ENCODE measurements at places on chromosomes 7 and 10. TPM values are rescaled to one million over a fixed set of nuclear protein-coding genes. Genes with fewer than 3 reads are reported as not detected.

Gene TMEM184A
- total RNA-seq: 12.1 TPM

Gene PHKG1
- total RNA-seq: not detected

Gene POLR2J2
- not detected for total RNA-seq

Gene CALHM3
- not detected for total RNA-seq

Gene ECHDC3
- 15.6 TPM for total RNA-seq

Gene TSPAN33
- 1.8 TPM for total RNA-seq

- DNase-seq: no peak
Measured at GRCh38 chr10:12658526-12658925, 309.2 kb downstream of the CAMK1D start.

DNA sequence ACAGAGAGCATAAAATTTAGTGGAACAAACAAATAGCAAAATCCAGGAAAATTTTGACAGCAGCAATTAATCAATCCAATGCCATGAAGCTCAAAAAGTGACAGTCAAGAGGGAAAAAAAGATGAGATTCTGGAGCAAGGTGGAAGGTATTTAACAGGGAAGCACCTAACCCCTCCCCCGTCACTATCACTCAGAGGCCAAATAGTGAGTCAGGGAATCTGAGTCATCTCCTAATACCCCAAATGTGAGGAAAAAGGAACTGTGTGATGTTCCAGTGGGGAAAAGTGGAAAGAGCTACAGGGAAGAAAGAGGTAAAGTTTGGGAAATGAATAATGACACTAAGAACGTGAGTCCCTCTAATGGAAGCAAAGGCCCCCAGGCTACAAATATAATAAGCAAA lies 113.2 kb upstream of the PHF14 start:
- DNase-seq: no peak

GRCh38 chr7:35749556-35749955 lies 51.3 kb upstream of the SEPTIN7 start:
- DNase-seq: peak; percentile 71

GRCh38 chr7:32047075-32047474 lies 23.1 kb downstream of the PDE1C start:
- no peak for DNase-seq

DNA sequence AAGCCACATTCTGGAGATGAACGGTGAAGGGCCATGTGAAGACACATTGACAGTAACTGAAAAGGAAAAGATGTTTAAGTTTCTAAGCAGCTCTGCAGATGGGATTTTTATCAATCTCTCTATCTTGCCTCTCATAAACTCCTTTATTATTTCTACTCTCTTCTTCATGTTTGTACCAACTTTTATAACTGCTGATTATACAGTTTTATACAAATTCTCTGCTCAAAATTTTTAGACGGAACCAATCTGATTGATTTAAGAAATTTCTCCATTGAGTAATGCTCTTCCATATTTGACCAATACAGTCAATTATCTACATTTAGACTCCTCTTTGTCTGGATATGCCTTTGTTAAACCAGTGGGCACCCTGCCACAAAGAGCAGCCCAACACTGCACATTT lies 31.7 kb downstream of the TFPI2 start:
- no peak for DNase-seq

DNA sequence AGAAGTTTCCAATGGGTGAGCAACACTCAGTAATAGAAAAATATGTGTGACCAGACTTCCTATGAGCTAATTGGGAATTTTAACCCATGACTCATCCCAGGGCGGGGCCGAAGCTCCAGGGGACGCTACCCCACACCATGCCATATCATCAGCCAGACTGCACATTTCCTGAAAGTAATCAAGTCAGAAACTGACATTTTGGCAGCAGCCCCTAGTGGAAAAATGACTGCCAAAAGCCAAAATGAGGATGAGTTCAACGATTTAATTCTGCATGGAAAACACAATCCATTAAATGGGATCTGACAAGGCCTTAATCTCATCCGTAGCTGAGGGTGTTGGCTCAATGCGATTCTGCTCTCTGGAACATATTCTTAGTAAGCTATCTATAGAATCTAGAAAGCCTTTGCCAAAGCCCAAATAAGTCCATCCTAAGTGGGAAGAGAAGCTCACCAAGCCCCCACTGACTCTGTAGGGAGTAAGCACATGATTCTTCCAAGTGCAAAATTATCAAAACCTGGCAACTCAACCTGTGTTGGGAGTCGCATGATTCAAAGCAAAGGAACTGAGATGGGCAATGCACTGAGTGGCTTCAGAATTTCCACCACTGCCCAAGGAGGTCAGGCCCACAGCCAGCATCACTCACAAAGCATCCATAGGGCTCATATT lies 93.1 kb upstream of the PDE1C start:
- DNase-seq: no peak

DNA sequence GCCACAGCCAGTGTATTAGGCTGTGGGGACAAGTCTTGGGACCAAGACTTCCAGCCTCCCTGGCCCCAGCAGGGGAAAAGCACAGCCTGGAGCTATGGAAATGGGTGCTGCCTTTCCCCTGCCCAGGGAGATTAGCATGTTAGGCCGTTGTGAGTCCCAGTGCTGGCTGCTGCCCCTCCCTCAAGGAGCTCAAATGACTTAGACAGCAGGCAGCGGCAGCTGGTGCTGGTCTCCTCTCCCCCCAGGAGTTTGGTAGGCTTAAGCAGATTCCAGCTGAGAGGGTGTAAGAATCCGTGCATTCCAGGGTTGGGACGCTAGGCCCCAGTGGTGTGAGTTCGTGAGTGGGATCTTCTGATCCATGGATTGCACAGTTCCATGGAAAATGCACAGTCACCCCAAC lies 301.5 kb upstream of the PHF14 start:
- no peak for DNase-seq

GRCh38 chr10:132447446-132448247 lies 50.6 kb downstream of the PWWP2B start:
- peak; percentile 84 for DNase-seq

DNA sequence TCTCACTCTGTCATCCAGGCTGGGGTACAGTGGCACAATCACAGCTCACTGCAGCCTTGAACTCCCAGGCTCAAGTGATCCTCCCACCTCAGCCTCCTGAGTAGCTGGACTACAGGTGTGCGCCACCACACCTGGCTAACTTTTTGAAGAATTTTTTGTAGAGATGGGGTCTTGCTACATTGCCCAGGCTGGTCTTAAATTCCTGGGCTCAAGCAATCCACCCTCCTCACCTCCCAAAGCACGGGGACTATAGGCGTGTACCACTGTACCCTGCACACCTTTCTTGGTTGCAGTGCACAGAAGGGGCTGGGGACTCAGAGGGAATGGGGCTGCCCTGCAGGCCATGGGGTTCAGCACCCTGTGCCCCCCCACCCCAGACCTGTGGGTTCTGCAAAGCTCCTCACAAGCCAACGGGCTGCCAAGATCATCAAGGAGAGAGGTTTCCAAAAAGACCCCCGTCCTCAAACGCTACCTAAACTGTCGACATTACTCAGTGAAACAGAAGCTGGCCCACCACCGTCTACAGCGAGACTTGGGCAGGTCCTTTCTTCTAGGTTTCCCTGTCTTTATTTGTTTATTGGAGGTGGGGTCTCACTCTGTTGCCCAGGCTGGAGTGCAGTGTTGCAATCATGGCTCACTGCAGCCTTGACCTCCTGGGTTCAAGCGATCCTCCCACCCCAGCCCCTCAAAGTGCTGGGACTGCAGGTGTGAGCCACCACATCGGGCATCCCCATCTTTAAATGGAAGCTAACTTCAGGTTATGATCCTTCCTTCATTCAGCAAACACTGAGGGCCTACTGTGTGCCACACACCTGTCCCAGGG lies 26.6 kb upstream of the ELFN1 start:
- DNase-seq: no peak

GRCh38 chr7:69657985-69658384 lies 59.7 kb downstream of the AUTS2 start:
- DNase-seq: no peak

DNA sequence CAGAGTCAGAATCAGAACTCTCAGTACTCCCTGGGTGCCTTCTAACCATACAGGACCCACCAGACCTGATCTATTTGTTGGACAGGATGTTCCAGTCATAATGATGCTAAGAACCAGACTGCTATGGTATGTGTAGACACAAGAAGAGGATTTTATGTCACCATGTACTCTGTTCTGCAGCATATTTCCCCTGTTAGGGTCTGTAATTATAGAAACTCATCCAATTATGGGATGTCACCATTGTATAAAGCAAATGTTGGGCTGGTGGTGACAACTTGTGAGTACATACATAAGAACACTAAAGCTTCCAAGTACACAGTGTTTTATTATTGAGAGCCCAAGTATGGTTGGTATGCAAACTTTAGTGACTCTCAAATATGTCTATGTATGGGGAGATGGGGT lies 67.1 kb upstream of the AGBL3 start:
- DNase-seq: no peak

- DNase-seq: no peak
Measured at GRCh38 chr10:11612021-11613001, 861 bp upstream of the USP6NL start.

DNA sequence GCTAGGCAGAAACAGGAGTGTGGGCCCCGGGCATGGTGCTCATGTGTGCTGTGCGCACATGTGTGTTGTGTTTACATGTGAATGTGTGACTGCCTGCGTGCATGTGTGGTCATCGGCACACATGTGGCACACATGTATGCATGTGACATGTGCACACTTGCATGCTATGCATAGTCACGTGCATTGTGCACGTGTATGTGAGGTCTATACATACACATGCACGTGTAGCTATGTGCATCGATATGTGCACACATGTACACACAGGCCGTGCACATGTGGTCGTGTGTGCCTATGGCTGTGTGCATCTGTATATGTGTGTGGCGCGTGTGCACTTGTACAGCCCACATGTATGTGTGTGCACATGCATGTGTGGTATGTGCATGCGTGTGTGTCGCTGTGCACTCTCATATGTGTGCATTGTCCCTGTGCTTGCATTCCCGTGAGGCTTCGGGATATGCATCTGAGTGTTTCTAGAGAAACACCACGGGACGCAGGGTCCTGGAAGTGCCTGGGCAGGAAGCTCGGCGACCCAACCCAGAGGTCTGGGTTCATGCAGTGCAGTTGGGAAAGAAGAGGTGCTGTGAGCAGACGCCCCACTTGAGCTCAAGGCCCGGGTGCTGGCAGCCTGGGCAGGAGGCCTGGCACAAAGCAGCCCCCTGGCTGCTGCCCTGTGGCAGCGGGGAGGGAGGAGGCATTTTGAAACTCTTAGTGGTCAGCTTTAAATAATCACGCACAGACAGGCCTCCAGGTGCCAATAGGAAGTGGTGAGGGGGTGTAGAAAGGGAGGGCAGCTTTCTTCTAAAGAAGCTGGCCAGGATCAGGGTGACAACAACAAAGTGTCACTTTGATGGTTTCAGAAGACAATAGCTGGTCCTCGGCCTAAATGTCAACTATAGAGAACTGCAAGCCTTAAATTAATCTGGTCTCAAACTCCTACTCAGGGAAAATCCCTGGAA lies 410.0 kb upstream of the MGMT start:
- no peak for DNase-seq

DNA sequence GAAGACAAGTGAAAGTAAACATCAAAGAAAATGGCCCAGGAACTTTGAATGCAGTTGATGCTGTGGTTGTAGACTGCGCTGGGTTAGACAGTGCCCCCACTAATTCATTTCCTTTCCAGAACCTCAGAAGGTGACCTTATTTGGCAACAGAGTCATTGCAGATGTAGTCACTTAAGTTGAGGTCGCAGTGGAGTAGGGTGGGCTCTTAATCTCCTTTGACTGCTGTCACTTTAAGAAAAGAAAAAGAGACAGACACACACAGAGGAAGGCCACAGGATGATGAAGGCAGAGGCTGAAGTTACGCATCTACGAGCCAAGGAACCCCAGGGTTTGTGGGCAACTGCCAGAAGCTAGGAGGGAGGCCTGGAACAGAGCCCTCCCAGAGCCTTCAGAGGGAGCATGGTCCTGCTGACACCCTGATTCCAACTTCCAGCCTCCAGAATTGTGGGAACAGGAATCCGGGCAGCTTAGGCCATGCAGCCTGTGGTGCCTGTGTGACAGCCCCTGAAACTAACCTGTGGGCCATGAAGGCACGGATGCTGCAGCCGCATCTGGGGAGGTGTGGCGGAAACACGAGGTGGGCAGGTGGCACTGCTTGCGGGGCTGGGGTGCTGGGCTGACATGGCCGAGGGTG lies 107.6 kb downstream of the PRKAG2 start:
- peak; percentile 48 for DNase-seq

GRCh38 chr10:21257191-21257590 lies 268.3 kb downstream of the SKIDA1 start:
- no peak for DNase-seq

DNA sequence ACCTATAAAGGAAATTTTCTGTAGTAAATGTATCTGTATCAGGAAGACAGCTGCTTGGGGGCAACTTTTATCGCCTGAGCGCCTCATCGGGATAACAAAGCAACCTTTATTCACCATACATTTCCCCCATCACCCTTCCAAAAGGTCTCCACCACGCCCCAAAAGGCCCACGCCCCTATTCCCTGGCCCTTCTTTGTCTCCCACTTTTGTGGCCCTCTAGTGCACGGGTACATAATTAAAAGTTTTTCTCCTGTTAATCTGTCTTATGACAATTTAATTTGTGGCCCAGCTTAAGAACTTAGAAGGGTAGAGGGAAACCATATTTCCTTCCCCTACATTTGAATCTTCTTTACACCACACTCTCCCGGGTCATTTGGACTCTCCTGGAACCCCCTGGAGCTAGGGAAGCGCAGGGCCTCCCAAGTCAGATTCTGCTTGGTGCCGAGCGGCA lies 625 bp downstream of the RP9 start:
- peak; percentile 50 for DNase-seq

DNA sequence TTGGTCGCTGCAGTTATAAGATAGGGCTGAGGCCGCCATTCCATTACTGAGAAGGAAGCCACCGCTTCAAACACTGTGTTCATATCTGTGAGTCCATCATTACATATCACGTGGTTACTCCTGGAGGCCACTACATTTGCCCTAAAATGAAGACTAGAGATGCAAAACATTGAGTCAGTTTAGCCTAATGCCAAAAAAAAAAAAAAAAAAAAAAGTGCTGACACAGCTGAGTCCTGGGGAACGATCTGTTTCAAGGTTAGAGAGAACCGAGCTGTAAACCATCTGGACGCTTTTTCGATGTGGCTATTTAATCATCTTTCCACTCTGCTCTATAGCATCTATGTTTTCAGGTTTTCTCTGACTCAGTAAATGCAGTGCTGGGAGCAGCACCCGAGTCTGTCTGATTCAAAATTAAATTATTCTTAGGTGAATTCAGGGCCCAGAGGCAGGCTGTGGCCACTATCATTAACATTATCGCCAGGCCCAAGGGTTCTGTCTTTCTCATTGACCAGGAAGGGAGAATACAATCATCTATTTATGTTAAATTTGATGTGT lies 449.1 kb downstream of the PAXIP1 start:
- no peak for DNase-seq

DNA sequence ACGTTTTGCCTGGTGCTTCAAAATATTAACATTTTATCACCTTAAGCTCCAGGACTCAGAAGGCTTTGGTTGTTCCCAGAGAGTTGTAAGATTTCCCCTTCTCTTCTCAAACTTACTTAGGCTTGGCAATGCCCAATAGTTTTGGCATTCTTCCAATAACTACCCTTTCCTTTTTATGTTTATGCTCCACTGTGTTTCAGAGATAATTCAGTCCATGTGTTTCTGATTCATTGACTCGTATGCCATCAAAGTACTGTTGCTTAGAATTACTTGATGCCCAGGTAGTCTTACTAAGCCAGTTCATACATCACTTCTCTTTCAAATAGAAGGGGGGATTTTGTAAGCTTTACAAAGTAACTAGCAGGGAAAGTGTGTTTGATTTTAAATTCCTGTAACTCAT lies 66.6 kb downstream of the AGMO start:
- DNase-seq: no peak
